ENCODE measurements at places on chromosomes 16 and 17. TPM values are rescaled to one million over a fixed set of nuclear protein-coding genes. Genes with fewer than 3 reads are reported as not detected.

Gene OSGIN1
- 0.77 TPM for total RNA-seq

Gene ANKFN1
- total RNA-seq = 0.25 TPM

GRCh38 chr17:78138204-78139060 lies 7.8 kb upstream of the C17orf99 start:
- DNase-seq = no peak

Gene SULT1A4
- 1.1 TPM for total RNA-seq

GRCh38 chr17:43142153-43142552 lies 17.0 kb upstream of the BRCA1 start:
- no peak for DNase-seq

Gene SLC6A2
- total RNA-seq = not detected

GRCh38 chr16:82846806-82847205 lies 220.0 kb downstream of the CDH13 start:
- no peak for DNase-seq

Gene GJC1
- 76.9 TPM for total RNA-seq

GRCh38 chr17:63075969-63076368 lies 109.9 kb downstream of the TANC2 start:
- DNase-seq = no peak

Gene USH1G
- total RNA-seq = 0.25 TPM

DNA sequence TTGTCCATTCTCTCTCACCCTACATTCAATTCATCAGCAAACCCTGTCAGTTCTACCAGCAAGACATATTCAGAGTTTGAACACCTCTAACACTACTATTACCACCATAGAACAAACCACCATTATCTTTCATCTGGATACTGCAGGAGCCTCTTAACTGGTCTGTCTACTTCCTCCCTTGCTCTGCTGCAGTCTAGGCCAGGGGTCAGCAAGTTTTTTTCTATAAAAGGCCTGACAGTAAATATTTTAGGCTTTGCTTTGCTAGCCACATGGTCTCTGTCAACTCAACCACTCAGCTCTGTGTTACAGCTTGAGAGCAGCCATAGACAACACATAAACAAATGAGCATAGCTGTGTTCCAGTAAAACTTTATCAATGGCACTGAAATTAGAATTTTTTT lies 13.8 kb downstream of the KCTD19 start:
- no peak for DNase-seq

Gene CA7
- not detected for total RNA-seq

Gene ECI1
- total RNA-seq = 85.6 TPM

GRCh38 chr17:55434721-55435120 lies 13.1 kb upstream of the MMD start:
- no peak for DNase-seq

- no peak for DNase-seq
These were observed 21.4 kb upstream of the SLC38A8 start for GRCh38 chr16:84063980-84064379.
